CD4-positive, alpha-beta T cell treated with Interleukin-15 for 4 hours (primary cell): ENCODE measurements at places on chromosomes 5 and 9.
A peak's percentile ranks its signal among the peaks of the same experiment; 100 is the strongest.

- DNase-seq: no peak
Observed at GRCh38 chr5:40976836-40977235, 67.5 kb downstream of the C7 start.

GRCh38 chr5:131305906-131306305 is 42.1 kb downstream of the CDC42SE2 start:
- no peak for DNase-seq

GRCh38 chr5:167965710-167966109 is 325.7 kb upstream of the WWC1 start:
- no peak for DNase-seq

DNA sequence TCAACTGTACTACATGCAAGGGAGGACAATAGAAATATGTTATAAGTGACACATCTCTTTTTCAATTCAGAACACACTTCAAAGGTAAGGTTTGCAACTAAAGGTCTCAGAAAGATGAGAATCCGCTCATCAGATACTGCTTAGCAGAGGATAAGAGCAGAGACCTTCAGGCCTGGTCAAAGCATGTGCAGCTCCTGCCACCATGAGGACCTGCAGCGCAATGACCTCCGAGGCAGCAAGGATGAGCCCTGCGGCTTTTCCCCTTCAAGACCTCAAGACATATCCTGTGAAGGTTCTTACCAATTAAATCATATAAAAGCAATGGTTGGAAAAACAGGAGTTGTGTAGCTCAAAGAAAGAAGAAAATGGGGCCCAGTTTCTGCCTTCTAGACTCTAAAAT is 135.8 kb downstream of the TRIM36 start:
- no peak for DNase-seq

DNA sequence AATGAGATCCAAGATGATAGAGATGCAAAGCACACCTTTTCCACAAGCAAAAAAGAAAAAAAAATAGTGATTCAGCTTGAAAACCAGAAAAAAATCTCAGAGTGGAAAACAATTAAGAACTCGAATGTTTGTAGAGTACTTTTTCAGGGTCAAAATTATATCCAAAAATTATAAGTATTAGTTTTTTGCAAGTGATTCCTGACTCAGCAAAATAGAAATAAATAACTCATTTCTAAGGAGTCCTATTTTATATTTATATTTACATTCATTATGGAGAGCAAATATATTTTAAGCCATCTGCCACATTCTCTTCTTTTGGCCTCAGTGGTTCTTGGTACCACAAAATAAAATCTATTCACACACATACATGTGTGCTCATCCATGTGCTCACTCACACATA is 1011.8 kb upstream of the ARRDC3 start:
- no peak for DNase-seq

- no peak for DNase-seq
Observed at GRCh38 chr9:17863213-17863883, 284.5 kb downstream of the SH3GL2 start.

DNA sequence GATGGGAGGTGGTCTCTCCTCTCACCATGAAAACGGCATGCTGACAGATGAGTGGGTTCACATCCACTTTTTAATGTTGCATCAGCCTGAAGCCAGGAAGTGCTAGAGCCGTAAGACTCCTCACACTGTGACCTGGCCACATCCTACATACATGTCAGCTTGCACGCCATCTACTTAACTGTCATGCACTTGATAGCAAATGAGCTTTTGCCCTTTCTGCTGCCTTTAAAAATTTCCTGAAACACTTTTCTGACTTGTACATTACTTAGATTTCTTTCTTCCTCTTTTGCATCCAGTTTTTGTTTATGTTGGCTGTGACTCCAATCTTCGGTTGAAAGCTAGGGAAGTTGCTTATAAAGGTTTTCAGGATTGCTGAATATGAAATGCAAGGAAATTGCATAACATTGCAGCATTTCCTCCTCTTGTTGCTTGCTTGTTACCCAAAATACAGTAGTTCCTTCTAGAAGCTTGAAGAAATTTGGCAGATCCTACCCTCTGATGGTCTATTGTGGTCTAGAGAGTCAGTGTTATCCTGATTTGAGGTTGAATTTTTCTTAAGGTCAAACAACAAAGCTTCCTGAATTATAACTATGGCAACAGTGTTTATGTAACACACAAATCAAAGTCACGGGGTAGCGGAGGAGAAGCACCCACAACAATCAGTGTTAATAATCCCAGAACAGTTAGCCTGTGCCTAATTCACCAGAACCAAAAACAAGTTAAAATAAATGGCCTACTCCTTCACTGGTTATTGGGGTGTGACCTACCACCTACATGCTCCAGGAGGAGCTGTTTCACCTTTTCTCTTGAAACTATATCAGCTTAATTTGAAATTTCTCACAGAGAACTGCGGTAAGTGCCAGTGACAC is 232.5 kb downstream of the ARHGAP26 start:
- peak; percentile 83 for DNase-seq
